MG63 (cell line): ENCODE measurements at places on chromosomes 1 and 21. TPM values are rescaled to one million over a fixed set of nuclear protein-coding genes. Genes with fewer than 3 reads are reported as not detected.

DNA sequence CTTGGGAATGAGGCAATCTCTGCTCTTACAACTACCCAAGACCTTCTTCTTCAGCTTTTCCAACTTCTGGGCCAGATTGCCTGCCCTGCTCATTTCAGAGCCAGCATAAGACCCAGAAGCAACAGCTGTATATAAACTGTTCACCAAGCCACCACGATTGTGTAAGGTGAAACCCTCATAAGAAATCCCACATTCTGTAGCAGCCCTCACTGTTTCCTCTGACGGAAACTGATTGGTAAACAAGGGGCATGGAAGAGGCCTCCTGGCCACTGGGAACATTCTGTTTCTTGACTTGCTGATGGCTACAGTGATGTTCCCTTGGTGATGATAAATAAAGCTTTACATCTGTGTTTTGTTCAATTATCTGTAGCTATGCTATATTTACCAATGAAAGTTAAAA lies 39.7 kb upstream of the EXO1 start:
- DNase-seq, result no peak

DNA sequence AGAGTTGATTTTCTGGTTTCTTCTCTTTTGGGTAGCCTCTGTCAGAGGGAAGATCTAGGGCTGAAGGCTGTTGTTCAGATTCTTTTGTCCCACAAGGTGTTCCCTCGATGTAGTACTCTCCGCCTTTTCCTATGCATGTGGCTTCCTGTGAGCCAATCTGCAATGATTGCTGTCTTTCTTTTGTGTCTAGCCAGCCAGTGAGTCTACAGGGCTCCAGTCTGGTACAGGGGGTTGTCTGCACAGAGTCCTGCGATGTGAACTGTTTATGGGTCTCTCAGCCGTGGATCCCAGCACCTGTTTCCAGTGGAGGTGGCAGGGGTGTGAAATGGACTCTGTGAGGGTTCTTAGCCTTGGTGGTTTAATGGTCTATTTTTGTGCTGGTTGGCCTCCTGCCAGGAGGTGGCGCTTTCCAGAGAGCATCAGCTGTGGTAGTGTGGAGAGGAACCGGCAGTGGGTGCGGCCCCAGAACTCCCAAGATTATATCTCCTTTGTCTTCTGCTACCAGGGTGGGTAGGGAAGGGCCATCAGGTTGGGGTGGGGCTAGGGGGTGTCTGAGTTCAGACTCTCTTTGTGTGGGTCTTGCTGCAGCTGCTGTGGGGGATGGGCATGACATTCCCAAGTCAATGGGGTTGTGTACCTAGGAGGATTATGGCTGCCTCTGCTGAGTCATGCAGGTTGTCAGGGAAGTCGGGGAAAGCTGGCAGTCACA lies 81.3 kb upstream of the C21orf91 start:
- no peak for DNase-seq

GRCh38 chr21:38773099-38774061 lies 32.3 kb upstream of the ETS2 start:
- DNase-seq, result peak; percentile 87

- no peak for DNase-seq
Measured at GRCh38 chr1:36864823-36865601, 169.3 kb downstream of the GRIK3 start.

DNA sequence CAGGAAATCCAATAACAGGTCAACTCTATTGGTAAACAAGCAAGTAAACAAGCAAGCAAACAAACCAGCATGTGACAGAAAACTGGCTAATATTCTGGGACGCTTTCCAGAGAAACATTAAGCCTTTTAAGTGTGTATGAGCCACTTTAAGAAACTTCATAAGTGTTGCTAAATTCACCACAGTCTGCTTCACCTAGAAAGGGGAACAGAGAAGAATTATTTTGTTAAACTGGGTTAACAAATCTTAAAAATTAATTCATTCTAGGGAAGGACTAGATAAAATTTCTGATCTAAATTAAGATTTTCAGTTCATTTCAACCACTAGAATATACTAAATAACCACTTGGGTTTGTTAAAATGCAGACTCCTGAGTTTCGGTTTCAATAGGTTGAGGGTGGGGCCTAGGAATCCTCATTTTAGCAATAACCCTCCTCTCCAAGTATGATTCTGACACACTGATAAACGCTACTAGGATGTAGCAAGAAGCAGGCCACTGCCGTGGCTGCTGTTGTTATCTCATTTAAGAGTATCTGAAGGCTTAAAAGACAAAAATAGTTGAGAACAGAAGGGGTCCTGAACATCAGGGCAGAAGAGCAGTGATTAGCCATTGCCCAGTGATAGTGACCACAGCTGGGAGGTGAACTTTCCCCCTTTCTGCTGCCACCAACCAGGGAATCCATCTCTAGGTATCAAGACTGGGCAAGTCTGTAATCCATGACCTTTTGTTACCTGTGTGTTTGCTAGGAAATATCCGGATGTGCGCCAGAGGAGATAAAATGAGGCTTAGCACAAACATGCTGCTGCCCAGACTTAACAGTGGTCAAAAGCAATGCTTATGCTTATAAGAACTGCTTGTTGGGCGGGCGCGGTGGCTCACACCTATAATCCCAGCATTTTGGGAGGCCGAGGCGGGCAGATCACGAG lies 11.2 kb downstream of the CREG1 start:
- DNase-seq, result no peak

Gene ADGRL4
- total RNA-seq, result 0.10 and 0.49 TPM in 2 replicates
